ENCODE measurements at places on chromosomes 1 and 21. TPM values are rescaled to one million over a fixed set of nuclear protein-coding genes. Genes with fewer than 3 reads are reported as not detected.

The MNDA gene
- 8.8 TPM for polyA plus RNA-seq

The H6PD gene
- 6.2 TPM for polyA plus RNA-seq

The MTX1 gene
- 51.1 TPM for polyA plus RNA-seq

GRCh38 chr1:51234721-51235425 is 1.2 kb upstream of the RNF11 start:
- no peak for DNase-seq

DNA sequence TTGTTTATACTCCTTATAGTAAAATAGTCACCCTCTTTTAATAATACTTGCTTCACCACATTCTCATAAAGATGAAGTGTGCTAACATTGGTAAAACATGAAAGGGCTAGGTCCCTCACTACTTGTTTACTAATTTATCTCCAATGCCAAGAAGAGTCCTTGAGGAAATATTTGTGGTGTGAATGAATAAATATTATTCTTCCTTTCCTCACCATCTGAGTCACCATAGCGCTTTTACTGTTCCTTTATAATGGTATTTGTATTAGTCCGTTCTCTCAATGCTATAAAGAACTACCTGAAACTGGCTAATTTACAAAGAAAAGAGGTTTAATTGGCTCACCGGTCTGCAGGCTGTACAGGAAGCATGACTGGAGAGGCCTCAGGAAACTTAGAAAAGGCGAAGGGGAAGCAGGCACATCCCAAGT is 222.8 kb upstream of the ZRANB2 start:
- no peak for DNase-seq

- DNase-seq, result no peak
Measured at GRCh38 chr1:192358402-192358801, 41.6 kb downstream of the RGS21 start.

- no peak for DNase-seq
Measured at GRCh38 chr1:163401211-163401610, 79.5 kb downstream of the NUF2 start.

The TAF1A gene
- polyA plus RNA-seq, result 3.4 TPM

DNA sequence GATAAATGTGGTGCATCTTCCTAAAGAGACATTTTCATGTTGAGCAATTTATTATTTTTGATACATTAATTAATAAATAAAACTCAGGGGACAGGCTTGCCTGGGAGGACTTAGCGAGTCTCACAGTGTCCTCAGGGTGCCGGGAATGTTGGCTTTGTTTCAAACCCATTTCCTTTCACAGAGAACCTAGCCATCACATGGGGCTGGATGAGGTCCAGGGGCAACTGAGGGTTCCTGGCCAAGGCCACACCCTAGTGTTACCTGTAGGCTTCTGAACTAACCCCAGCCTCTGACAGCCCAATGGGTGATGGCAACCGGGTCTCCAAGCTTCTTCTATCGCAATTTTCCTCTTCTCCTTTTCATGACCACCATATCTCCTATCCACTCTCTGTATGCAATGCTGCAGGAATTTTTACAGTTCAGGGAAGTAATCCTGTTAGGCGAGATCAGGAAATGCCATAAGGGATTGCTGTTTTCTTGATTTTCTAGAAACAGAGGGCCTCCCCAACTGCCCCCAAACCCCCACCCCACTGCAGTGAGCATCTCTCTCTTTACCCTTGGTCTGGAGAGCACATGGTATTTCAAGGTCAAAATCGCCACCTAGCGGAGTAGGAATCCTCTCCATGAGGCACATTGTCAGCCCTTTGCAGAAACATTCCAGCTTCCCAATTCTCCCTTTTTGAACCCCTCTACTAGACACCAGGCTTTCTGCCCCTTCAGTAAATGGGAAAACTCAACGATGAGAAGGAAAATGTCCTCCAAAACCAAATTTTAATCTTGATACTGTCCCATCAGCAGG is 22.1 kb upstream of the SMYD3 start:
- no peak for DNase-seq

The EPHB2 gene
- not detected for polyA plus RNA-seq

GRCh38 chr1:8201331-8201861 is 116.5 kb upstream of the SLC45A1 start:
- DNase-seq, result no peak

DNA sequence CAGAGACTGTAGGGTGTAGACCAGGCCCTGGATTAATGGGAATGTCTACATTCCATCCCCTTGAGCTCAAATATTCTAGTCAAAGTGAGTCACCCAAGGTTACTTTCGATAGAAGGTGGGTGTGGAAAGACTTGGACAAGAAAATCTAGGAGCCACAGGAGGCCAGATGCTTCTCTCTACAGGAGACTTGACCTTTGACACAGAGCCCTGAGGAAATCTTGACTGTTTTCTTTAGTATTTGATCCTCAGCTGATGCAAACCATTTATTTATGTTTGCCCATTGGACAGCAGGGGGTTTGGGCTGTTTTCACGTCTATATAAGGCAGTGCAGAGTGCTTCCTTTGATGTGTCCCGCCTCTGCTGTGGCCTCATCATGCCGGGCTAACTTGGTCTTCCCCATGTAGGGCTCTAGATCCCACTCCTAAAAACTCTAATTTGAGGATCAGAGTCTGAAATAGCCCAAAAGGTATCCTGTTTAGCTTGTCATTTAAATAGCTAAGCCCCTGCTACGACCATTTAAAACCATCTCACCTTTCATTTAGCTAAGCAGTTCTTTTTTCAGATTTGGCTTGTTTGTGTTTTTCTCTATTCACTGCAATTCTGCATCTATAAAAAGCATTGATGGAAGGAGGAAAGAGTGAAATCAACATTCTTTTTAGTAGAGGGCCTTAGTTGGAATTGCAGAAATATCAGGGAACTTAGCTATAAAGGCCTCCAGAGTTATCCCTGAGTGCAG is 15.5 kb upstream of the MAP3K7CL start:
- DNase-seq, result no peak

DNA sequence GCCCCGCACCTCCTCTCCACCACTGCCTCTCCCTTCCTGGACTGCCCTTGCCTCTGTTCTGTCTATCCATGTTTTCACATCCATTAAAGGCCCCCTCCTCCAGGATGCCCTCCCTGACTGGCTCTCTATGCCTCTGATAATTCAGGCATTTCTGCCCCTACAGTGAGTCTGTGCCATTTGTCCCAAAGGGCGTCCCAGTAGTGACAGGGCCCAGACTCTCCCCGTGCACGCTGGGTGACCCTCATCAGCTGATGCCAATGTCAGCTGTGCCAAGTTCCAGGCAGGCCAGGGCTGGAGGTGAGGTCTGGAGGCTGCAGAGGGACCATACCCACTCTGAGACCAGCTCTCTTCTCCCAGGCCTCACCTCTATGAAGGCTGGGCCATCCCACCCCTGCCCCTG is 3.2 kb upstream of the PLEKHG5 start:
- DNase-seq, result no peak

- no peak for DNase-seq
Measured at GRCh38 chr1:74596717-74597116, 76.9 kb downstream of the ERICH3 start.

DNA sequence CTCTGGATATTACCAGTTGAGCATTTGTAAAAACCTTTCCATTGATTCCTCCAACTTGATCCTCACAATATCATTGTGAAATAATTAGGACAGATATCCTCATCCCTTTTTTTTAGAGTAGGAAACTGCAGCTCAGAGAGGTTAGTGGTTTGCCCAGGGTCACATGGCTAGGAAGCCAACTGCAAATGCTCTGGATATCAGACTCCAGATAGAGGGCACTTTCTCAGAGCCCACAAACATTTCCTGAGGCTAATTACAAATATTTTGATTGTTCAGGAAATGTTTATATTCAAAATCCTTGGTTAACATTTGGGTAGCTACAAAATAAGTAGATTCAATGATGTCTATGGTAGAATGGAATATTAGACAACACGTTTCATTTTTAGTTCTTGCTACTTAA is 154.8 kb upstream of the DPYD start:
- no peak for DNase-seq

DNA sequence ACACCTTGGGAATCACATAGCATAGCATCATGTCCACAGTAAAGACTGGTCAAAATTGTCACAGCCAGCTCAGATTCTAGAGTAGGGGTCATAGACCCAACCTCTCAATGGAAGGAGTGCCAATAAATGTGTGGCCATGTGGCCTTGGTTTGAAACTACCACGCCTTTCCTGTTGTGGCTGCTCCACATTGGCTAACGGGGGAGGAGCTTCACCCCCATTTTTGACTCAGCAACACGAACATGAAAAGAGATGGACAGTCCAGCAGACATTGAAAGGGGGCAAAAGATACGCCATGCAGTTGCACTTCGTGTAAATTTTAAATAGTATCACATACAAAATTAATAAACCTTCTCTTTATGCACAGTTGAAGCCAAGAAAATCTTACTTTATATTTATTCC is 78.4 kb upstream of the HIVEP3 start:
- DNase-seq, result no peak

- DNase-seq, result no peak
Measured at GRCh38 chr1:208510192-208510952, 266.2 kb upstream of the PLXNA2 start.

The SHE gene
- polyA plus RNA-seq, result 0.13 TPM
